ENCODE measurements at places on chromosomes 13 and 19.

DNA sequence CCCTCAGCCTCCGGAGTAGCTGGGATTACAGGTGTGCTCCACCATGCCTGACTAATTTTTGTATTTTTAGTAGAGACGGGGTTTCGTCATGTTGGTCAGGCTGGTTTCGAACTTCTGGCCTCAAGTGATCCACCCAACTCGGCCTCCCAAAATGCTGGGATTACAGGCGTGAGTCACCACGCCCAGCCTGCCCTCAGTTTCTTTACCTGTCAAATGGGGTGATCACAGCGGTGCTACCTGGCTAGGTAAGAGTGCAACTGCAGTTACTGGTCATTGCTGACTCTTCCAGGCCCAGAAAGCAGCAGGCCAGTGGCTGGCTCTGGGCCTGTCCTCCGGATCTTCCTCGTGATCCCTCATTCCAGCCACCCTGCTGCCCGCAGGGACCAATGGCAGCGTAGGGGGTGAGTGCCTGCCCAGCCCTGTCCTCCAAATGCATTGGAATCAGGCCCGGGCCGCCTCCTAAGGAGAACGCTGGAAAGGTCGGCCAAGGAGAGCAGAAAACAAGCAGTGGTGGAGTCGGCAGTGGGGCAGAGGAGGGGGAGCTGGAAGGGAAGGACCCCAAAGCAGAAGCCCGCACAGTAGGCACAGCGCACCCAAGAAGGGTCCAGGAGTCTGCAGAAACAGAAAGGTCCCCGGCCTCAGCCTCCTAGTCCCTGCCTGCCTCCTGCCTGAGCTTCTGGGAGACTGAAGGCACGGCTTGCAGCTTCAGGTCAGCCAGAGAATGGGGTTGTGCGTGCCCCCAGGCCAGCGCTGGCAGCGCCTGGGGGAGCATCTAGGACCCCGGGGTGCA lies 1.8 kb upstream of the SLC27A1 start:
- DNase-seq = no peak

- no peak for DNase-seq
Observed at GRCh38 chr19:39130337-39131254, 5.0 kb downstream of the PAK4 start.

- no peak for DNase-seq
Observed at GRCh38 chr19:1872807-1873523, 9.6 kb upstream of the KLF16 start.

- no peak for DNase-seq
Observed at GRCh38 chr19:662207-662961, 630 bp downstream of the RNF126 start.

DNA sequence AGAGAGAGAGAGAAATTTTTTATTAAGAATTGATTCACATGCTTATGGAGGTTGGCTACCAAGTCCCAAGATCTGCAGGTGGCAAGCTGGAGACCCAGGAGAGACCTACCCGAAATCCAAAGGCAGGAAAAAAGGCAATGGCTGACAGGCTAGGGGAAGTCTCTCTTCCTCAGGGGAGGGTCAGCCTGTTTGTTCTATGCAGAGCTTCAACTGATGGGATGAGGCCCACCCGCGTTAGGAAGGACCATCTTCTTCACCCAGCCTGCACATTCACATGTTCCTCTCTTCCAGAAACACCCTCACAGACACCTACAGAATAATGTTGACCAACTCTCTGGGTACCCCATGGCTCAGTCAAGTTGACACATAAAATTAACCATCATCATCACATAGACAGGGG lies 65.3 kb upstream of the SERP2 start:
- no peak for DNase-seq

GRCh38 chr13:111908361-111908760 lies 158.6 kb upstream of the SOX1 start:
- no peak for DNase-seq

- DNase-seq = peak; percentile 63
Observed at GRCh38 chr13:113616991-113617749, 32.6 kb downstream of the TFDP1 start.

DNA sequence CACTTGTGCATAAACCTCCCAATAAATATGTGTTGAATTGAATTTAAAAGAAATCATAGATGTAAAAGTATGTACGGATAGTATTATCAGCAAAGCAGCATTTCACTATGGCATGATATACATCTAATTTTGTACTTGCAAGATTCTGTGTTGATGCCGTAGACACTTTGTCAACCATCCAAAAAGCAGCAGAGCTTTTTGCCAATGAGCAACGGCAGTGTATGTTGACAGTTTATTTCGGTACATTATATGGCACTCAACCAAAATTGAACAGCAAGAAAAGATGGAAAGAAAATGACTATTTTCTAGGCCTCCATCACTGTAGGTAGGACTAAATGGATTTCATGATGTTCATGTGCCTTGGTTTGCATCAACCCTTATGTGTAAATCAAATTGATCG lies 543.7 kb downstream of the DACH1 start:
- DNase-seq = no peak

DNA sequence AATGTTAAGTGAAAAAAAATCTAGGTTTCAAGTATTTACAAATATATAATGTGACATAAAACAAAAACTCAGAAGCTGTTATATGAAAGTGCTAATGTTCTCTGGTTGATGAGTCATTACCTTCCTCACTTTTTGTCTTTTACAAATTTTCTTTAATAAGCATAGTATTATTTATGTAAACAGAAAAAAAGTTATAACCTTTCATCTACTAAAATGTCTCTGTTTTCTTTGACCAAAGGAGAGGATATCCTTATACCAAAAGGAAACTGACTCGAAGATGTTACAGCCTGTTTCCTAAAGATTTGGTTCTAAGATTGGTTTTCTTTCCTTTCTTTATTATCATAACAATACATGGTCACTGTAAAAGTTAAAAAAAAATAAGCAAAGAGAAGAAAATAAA lies 38.0 kb downstream of the RCBTB2 start:
- DNase-seq = no peak

DNA sequence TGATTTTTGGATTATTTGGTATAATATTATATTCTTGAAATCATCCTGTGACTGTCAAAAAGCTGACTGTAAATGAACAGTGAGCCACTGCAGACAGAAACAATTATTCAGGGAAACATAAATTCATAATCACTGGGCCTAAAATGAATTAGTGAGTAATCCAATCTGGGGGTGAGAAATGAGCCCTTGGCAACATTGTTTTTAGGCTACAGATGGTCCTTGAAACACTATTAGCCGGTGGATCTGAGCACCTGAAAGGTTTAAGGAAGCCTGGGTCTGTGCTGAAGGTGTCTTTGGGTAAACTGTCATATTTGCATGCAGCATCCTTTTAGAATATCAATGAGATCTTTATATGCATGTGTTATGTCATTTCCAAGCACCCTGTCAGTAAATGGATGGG lies 290.7 kb downstream of the ATP8A2 start:
- DNase-seq = no peak

GRCh38 chr13:112058519-112058873 lies 8.5 kb upstream of the SOX1 start:
- no peak for DNase-seq

- peak; percentile 88 for DNase-seq
Observed at GRCh38 chr19:46731007-46731501, 14.1 kb upstream of the PRKD2 start.

All from non-pigmented ciliary epithelial cell (primary cell).